ENCODE measurements at places on chromosomes 3 and 15. TPM values are rescaled to one million over a fixed set of nuclear protein-coding genes. Genes with fewer than 3 reads are reported as not detected.

DNA sequence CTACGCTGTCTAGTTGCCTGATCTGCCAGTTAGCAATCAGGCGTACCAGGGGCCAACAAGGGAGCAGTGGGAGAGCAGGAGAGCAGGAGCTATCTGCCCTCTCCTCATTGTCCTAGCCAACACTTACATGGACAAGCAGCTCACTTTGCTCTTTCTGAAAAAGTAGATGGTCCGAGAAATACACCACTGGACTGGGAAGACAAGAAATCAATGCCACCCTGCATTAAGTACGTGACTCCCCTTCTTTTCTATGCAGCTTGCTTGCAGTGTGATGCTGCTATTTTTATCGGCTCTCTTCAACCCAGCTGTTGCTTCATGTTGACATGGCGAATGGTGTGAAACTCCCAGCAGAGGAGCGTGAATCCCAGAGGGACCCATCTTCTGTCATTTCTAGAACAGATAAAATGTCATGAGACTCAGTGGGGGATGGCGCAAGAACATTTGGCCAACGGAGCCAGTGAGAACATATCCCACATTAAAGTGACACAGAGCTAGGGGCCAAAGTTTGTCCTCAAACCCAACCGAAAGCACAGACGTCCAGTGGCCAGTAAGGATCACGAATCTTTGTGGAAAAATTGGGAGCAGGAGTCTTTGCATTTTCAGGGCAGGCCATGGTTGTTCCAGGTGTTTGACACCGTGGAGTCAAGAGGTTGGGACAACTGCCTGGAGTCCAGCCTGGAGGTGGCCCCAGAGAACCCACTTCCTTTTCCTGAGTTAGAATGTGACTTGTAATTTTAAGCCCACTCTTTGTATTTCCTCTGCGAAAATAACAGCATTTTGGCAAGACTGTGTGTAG lies 53.7 kb upstream of the MEF2A start:
- no peak for DNase-seq

CAMKV gene
- 80.1 TPM for total RNA-seq

GRCh38 chr3:62184559-62184958 lies 188.8 kb downstream of the FEZF2 start:
- peak; percentile 35 for DNase-seq

DNA sequence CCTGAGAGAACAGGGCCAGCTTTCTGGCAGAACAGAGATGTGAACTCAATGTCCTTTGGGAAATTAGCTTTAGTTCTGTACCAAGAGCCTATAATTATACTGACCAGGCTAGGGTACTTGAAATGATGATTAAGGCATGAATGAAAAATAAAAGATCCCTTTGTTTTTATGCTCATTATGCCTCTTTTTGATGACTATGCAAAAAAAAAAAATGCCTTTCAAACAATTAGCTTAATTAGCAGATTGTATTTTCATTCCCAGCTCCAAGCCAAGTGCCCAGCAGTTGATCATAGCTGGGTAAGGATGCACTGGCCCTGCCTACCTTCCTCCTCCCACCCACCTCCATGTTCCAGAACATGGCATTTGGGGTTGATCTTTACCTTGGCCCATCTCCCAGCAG lies 56.8 kb downstream of the LYZL4 start:
- no peak for DNase-seq

GRCh38 chr15:81852411-81853149 lies 193.2 kb downstream of the MEX3B start:
- DNase-seq: no peak

GRCh38 chr15:52857471-52857870 lies 67.3 kb upstream of the ONECUT1 start:
- no peak for DNase-seq

DNA sequence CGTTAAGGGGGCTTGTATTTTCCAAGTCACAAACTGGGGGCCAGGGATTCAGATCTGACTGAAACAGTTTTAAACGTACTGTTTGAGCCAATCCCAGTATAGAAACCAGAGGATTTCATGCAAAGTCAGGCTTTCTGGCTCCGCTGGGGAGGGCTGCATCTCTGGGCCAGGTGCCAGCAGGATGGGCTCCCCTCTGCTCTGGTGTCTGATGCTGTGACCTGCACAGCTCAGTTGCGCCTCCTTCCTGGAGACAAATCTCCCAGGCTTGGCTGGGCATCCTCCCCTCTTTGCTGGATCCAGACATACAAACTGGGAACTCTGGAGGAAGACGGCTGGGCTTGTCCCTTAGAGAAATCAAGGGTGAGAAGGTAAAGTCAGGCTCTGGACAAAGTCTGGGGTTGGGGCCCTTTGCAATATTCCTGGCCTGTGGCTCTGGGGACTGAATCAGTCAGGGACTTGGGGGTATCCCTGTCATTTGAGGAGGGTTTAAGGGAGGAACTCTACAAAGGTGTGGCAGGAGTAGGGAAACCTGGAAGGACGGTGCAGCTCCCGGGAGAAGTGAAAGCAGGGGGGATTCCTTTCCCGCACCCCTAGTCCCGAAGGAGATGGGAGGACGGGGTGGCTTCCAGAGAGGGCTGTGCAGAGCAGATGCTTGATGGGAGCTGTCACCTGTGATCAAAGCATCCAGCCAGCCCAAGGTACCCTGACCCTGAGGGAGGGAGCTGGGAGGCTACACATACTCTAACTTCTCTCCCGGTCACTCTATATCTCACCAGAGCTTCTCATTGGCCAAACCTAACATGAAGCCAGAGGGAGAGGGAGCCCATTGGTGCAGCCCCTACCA lies 114.8 kb upstream of the ATP2B2 start:
- DNase-seq: no peak

DNA sequence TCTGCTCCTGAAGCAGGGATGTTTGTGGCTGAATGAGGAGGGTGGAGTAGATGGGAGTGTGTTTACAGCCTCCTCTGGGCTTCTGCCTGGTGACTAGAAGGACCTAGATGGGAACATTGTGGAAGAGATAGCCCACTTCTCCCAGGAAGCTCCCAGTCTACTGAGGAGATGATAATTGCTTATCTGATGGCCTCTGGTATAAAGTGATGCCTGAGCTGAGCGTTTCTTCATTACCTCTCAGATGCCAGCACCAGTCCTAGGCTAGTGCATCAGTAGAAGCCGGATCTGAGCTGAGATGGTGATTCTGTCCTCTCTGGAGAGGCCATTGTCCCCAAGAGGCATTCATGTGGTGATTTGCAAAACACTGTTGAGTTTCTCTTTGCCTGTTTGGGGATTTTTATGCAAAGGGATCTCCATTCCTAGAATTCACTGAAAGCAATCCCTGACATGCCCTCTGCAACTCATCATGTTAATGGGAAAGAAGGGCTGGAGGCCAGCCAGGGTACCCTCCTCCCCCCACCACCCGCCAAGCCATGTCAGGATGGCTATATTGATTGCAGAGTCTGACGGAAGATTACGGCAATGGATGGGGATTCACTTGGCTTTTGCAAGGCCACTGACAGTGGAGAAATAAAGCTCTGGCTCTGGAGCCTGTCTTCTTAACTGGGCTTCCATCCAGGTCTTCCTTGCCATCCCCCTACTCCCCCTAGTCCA lies 166.4 kb upstream of the ROPN1 start:
- DNase-seq: peak; percentile 82

GRCh38 chr3:172102123-172102882 lies 62.9 kb downstream of the FNDC3B start:
- no peak for DNase-seq

P2RY1 gene
- total RNA-seq: 59.8 TPM

GRCh38 chr15:28955993-28956421 lies 70.2 kb downstream of the APBA2 start:
- no peak for DNase-seq

GRCh38 chr15:65027593-65027992 lies 1.8 kb downstream of the MTFMT start:
- no peak for DNase-seq

- DNase-seq: no peak
Measured at GRCh38 chr15:78388865-78389264, 48.7 kb downstream of the CRABP1 start.

DNA sequence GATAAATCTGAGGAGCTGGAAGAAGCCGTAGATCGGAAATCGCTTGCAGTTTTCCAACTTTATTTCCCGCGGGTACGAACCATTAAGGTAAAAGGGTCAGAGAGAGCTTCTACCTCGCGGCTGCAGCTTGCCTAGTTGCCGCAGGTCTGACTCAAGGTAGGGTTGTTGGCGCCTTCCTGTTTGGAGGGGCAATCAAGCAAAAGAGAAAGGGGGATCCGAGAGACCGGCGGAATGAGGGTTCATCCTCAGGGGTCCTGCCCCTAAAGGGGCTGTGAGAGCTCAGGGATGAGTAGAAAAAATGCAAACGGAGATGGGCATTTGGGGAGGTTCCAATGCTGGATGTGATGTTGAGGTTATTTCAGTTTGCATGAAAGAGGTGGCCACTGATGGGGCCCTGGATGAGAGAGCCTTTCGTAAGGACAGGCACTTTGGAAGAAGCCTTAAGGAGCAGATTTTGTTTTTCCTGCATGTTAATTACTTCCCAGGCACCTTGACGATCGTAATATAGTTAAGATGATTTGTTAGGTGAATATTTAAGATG lies 265.4 kb downstream of the CGGBP1 start:
- DNase-seq: no peak

Data from GM23338 (cell line).